ENCODE measurements at places on chromosomes 1 and 21. TPM values are rescaled to one million over a fixed set of nuclear protein-coding genes. Genes with fewer than 3 reads are reported as not detected.

- no peaks in the 10 kb centered on the region for H3K27me3 ChIP-seq
- DNase-seq, result peak; percentile 91
- no peaks in the 10 kb centered on the region for H3K36me3 ChIP-seq
- peak overlapping the region; percentile 43 for H3K27ac ChIP-seq
Observed at GRCh38 chr1:27598902-27599528, 4.9 kb downstream of the AHDC1 start.

DNA sequence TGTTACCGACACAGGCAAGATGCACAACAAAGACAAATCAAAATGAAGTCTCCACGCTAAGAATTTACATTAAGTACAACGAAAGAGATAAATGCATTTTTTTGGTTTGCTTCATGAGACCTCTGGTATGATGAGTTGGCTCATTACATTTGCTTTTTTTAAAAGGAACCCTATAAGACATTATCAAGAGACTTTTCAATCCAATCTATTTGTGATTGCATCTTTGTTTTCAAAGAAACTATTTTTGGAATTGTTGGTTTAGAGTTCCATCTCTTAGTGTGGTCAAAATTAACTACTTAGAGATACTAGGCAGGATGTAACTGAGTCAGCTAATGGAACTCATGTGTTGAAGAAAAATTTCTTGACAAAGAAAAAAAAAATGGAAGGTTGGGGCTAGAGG is 200.1 kb downstream of the ZC3H11B start:
- H3K4me1 ChIP-seq, result 0 out of 2 replicates have a peak, but pooled peaks cover 11% of the 10 kb centered on the region
- H3K27me3 ChIP-seq, result no peaks in the 10 kb centered on the region
- H3K27ac ChIP-seq, result no peak overlapping the region

DNA sequence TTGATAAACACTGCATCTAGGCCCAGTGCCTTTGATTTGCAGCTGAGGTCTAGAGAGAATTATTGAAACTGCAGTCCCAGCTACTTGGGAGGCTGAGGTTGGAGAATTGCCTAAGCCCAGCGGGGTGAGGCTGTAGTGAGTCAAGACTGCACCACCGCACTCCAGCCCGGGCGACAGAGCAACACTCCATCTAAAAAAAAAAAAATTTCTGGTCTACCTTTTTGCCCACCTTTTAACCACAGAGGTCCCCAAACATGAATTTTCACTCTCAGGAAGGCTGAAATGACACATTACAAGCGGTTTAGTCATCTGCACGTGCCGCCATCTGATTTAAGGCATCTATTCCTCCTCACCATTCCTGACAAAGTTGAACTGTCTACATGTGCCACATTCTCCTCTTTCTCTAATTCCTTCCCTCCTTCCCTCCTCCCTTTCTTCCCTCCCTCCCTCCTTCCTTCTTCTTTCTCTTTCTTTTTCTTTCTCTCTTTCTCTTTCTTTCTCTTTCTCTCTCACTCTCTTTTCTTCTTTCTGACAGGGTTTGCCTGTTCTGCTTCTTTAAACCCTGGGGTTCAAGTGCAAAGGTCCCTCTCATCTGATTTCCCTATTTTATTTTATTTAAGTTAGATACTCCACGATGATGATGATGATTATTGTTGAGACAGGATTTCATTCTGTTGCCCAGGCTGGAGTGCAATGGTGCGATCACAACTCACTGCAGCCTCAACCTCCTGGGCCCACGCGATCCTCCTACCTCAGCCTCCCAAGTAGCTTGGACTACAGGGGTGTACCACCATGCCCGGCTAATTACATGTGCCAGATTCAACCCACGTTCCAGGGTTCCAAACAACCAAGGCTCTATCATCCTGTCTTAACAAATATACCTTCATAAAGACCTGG is 3.0 kb upstream of the SOD1 start:
- H3K4me3 ChIP-seq, result no peak overlapping the region
- no peaks in the 10 kb centered on the region for H3K27me3 ChIP-seq
- no peak overlapping the region for H3K27ac ChIP-seq
- peak; percentile 53 for DNase-seq

- no peak within 1 kb of the TSS for H3K27ac ChIP-seq
- no peaks in the 10 kb centered on the region for H3K4me1 ChIP-seq
- no peaks in the 10 kb centered on the region for H3K27me3 ChIP-seq
- no peaks in the 10 kb centered on the region for H3K36me3 ChIP-seq
Observed at GRCh38 chr1:237004116-237004515, at the start of gene MT1HL1. MT1HL1 (minus strand) TSS chr1:237004441; CDS start chr1:237004372, 69 bp downstream.

DNA sequence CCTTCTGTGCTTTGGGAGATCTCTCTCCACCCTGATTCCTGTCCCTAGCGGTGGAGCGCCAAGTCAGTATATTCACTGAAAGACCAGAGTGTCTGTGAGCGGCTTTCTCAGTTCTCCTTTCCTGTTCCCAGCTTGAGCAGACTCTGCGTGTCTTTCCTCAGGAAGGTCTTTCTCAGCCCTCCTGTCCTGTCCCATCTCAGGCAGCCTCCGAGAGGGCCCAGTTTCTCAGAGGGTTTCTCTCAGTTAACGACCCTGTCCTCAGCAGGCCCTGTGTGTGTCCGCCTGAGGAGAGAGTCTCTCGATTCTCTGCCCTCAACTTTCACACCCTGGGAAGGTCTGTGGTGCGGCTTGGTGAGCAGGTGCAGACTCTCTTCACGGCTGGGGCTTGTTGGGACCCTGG is 34.0 kb upstream of the CHIT1 start:
- DNase-seq, result no peak
- no peak overlapping the region for H3K4me3 ChIP-seq
- H3K27ac ChIP-seq, result no peak overlapping the region
- H3K36me3 ChIP-seq, result no peaks in the 10 kb centered on the region
- no peaks in the 10 kb centered on the region for H3K4me1 ChIP-seq

- H3K36me3 ChIP-seq, result no peaks in the 10 kb centered on the region
- DNase-seq, result no peak
- no peaks in the 10 kb centered on the region for H3K4me1 ChIP-seq
- no peak overlapping the region for H3K4me3 ChIP-seq
Observed at GRCh38 chr1:169012416-169012815, 94.1 kb upstream of the ATP1B1 start.

GRCh38 chr1:219587801-219588561 is 24.9 kb downstream of the ZC3H11B start:
- H3K27me3 ChIP-seq, result no peaks in the 10 kb centered on the region
- H3K27ac ChIP-seq, result peak overlapping the region; percentile 29
- H3K4me1 ChIP-seq, result peaks cover 13% of the 10 kb centered on the region
- no peak overlapping the region for H3K4me3 ChIP-seq
- peak; percentile 70 for DNase-seq
- no peaks in the 10 kb centered on the region for H3K36me3 ChIP-seq

DNA sequence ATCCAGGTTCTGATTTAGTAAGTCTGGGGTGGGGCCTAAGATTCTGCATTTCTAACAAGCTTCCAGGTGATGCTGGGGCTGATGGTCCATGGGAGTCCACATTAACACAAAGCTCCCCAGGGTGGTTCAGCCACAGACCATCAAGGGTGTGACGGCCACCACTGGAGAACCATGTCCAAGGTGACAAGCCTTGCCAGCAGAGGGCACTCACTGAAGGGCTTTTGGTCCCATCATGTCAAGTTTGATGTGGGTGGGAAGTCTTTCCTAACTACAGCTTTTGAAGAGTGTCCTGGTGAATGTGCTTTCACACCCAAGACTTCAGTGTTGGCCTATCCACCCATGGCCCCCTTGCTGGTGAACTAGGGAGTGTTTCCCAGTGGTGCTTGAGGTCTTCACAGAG is 67.1 kb downstream of the UBE2T start:
- no peak overlapping the region for H3K27ac ChIP-seq
- no peak overlapping the region for H3K4me3 ChIP-seq
- peaks cover 4% of the 10 kb centered on the region for H3K4me1 ChIP-seq
- peaks cover 26% of the 10 kb centered on the region for H3K27me3 ChIP-seq

GRCh38 chr1:156115514-156116374 is 1.2 kb downstream of the LMNA start:
- H3K27me3 ChIP-seq, result no peaks in the 10 kb centered on the region
- H3K27ac ChIP-seq, result peak overlapping the region; percentile 100
- DNase-seq, result peak; percentile 86

GRCh38 chr1:31936278-31936980 is 1.7 kb downstream of the PTP4A2 start:
- H3K4me1 ChIP-seq, result peaks cover 64% of the 10 kb centered on the region
- H3K36me3 ChIP-seq, result no peaks in the 10 kb centered on the region
- no peaks in the 10 kb centered on the region for H3K27me3 ChIP-seq
- DNase-seq, result peak; percentile 46

GRCh38 chr1:16127676-16128337 is 28.1 kb downstream of the EPHA2 start:
- H3K36me3 ChIP-seq, result peaks cover 40% of the 10 kb centered on the region
- no peak for DNase-seq
- no peak overlapping the region for H3K27ac ChIP-seq
- H3K4me3 ChIP-seq, result no peak overlapping the region

GRCh38 chr1:96472471-96472870 is 249.1 kb upstream of the PTBP2 start:
- H3K27ac ChIP-seq, result no peak overlapping the region
- no peaks in the 10 kb centered on the region for H3K27me3 ChIP-seq
- peak; percentile 12 for DNase-seq
- H3K36me3 ChIP-seq, result no peaks in the 10 kb centered on the region
- no peak overlapping the region for H3K4me3 ChIP-seq

DNA sequence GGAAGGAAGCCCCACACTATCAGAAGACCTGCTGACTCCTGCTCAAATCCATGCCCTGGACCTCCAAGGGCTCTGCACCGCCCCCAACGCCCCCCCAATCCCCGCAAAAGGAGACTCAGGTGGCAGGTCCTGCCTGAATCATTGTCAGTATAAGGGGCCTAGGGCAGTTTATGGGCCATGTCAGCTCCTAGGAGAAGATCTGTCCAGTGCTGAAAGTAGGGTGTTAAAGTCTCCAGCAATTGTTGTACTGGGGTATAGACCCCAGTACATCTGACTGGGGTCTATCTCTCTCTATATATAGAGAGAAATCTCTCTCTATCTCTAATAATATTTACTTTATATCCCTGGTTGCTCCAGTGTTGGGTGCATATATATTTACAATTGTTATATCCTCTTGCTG is 12.1 kb upstream of the OLIG2 start:
- no peak overlapping the region for H3K27ac ChIP-seq
- DNase-seq, result no peak
- peaks cover 5% of the 10 kb centered on the region for H3K4me1 ChIP-seq

DNA sequence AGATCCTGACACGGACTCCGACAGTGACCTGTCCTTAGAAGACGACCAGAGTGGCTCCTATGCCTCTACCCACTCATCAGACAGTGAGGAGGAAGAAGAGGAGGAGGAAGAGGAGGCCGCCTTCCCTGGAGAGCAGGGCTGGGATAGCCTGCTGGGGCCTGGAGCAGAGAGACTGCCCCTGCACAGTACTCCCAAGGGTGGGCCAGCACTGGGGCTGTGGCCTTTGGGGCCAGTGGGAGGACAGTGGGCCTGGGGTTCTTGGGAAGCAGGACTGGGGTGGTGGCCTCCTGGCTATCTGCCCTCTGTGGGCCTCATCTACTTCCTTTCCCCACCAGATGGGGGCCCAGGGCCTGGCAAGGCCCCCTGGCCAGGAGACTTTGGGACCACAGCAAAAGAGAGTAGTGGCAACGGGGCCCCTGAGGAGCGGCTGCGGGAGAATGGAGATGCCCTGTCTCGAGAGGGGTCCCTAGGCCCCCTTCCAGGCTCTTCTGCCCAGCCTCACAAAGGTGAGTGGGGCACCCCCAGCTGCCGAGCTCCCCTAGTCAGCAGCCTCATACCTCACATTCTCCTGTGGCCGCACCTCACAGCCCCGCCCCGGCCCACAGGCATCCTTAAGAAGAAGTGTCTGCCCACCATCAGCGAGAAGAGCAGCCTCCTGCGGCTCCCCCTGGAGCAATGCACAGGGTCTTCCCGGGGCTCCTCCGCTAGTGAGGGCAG is 10.0 kb downstream of the PSRC1 start:
- H3K36me3 ChIP-seq, result no peaks in the 10 kb centered on the region
- peaks cover 6% of the 10 kb centered on the region for H3K4me1 ChIP-seq
- DNase-seq, result no peak
- no peak overlapping the region for H3K27ac ChIP-seq
- H3K4me3 ChIP-seq, result no peak overlapping the region

DNA sequence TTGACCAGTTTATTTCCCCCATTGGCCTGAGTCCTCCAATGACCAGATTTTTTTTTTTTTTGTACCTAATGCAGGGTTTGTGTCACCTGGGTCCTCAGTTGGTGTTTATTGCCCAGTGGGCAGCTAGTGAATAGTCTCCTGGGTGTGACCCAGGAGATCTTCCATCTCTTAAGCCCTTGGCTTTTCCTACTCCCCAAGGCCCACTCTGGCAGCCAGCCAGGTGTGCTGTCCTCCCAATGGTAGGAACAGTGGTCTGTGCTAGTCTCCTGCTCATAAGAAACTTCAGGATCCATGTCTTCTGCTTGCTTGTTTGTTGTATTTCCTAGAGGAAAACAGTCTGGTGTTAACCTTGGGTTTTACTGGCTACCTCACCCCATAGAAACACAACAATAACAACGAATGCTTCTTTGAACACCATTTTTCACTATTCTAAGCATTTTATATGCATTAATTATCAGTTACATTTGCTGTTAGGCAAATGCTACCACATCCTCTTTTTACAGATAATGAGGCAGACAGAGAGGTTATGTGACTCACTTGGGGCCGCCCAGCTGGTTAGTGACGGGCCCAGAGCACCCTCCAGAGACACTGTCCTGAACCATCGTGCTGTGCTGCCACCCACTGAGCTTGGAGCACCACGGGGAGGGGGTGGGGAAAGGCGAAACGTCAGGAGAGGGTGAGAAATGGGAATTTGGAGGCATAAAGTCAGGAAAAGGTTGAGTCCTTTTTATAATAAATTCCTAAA is 107.5 kb downstream of the HIVEP3 start:
- no peak overlapping the region for H3K27ac ChIP-seq
- H3K27me3 ChIP-seq, result no peaks in the 10 kb centered on the region
- peak; percentile 63 for DNase-seq
- peaks cover 23% of the 10 kb centered on the region for H3K4me1 ChIP-seq
- H3K36me3 ChIP-seq, result no peaks in the 10 kb centered on the region

DNA sequence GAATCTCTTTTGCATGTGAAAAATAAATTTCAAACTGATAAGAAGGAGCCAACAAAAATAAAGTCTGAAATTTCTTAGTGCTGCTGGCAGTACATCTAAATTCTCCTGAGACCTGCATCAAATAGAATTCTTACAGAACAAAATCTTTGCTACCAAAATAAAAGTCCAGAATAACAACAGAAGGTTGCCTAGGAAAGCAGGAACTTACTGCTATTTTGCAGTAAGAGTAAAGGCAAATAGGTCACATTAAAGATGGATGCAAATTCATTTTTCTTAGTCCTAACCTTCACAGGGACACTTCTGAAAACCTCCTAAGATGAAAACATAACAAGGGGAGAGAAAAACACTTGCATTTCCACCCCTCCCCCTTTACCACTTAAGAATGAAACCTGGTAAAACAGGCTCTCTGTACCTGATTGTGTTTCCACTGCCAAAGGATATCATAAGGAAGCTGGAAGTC is 59.0 kb downstream of the RUSC1 start:
- peaks cover 10% of the 10 kb centered on the region for H3K4me1 ChIP-seq
- peak overlapping the region; percentile 30 for H3K27ac ChIP-seq
- peaks cover 33% of the 10 kb centered on the region for H3K36me3 ChIP-seq
- no peaks in the 10 kb centered on the region for H3K27me3 ChIP-seq

The MPZ gene
- total RNA-seq, result 0.11 TPM

The OR10J4 gene
- total RNA-seq, result not detected

The ZNF683 gene
- total RNA-seq, result not detected

The TNFRSF1B gene
- 0.25 TPM for total RNA-seq

The OR6N1 gene
- total RNA-seq, result not detected

The C1orf94 gene
- not detected for total RNA-seq
